T1000 (cell line): ENCODE measurements at places on chromosomes 5 and 9.

GRCh38 chr9:136759436-136760325, 1.6 kb upstream of the LCN8 start:
- no peak for DNase-seq

GRCh38 chr5:158139161-158139560, 280.2 kb upstream of the CLINT1 start:
- no peak for DNase-seq

DNA sequence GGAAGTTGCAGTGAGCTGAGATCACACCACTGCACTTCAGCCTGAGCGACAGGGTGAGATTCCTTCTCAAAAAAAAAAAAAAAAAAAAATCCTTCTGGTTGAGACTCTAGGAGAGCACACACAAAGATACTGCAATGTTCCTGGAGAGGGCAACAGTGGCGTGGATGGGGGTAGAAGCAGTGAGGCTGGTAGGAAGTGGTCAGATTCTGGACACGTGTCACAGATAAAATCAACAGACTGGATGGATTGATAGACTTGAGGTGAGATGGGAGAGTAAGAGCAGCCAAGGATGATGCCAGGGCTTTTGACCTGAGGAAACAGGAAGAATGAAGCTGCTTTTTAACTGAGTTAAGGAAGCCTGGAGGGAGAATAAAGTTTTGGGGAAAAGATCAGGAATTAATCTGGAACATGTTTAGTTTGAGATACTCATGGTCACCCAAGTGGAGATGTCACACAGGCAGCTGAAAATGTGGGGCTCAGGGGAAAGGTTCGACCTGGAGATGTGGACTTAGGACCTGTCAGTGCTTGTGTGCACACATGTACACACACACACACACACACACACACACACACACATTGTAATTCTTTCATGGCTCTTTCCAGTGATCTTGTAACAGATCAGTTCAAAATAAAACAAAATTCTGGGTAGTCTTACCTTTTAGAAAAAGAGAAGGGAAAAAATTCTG, 88.1 kb downstream of the FANCC start:
- DNase-seq = no peak

DNA sequence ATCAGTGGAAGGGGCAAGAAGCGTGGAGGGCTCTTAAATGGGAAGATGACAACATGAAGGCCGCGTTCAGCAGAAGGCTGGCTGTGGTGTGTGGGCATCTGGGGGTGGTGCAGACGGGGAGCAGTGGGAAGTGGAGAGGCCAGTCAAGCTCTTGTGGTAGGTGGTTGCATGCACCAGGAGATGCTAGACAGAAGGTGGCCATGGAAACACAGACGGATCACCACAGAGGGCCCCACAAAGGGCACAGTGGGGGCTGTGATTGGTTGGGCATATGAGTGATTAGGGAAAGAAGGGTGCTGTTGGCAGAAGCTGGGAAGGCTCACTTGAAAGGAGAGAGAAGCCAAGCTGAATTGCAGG, 14.7 kb downstream of the MTMR12 start:
- no peak for DNase-seq

GRCh38 chr9:122332644-122333043, 38.2 kb upstream of the PTGS1 start:
- no peak for DNase-seq

DNA sequence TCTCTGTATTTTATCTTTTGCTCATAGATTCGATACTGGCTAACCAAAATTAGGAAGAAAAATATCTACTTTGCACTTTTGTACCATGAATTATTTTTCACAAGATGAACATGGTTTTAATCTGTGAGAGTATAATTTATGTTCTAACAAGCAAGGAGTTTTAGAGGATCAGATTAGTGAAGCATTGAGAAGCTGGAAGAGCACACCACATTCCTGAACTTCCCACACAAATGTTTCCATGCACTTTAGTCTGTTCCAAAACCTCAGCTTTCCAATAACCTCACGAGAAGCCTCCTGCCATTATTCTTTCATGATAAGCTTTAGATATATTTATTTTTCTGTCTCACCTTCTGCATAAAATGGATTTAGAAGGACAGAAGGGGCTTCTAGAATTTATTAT, 98.7 kb upstream of the MPDZ start:
- DNase-seq = no peak

DNA sequence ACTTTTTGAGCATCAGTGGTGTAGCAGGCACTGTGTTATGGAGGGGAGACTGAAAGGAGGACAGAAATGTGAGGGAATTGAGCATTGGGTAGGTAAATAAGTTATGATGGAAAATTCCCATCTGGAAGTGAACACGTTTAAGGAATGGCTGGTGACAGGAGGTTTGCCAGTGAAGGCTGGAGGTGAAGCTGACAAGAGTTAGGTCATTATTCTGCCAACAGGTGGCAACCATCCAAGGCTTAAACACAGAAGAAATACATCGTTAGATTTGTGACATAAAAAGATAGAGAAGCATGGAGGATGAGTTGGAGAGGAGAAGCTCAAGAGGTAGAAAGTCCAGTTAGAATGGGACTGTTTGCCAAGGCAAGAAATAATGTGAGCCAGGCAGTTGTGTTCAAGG, 455.3 kb upstream of the SGCD start:
- no peak for DNase-seq

- no peak for DNase-seq
Measured at GRCh38 chr5:53073348-53073747, 36.2 kb downstream of the MOCS2 start.

DNA sequence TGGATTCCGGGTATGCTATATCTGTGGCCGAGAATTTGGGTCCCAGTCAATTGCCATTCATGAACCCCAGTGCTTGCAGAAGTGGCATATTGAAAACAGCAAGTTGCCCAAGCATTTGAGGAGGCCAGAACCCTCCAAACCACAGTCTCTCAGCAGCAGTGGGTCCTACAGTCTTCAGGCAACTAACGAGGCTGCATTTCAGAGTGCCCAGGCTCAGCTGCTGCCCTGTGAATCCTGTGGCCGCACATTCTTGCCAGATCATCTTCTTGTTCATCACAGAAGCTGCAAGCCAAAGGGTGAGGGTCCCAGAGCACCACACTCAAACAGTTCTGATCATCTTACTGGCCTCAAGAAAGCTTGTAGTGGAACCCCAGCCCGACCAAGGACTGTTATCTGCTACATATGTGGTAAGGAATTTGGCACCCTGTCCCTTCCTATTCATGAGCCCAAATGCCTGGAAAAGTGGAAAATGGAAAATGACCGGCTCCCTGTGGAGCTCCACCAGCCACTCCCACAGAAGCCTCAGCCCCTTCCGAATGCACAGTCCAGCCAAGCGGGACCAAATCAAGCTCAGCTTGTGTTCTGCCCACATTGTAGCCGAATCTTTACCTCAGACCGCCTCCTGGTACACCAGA, 23.0 kb downstream of the ZNF474 start:
- DNase-seq = no peak

DNA sequence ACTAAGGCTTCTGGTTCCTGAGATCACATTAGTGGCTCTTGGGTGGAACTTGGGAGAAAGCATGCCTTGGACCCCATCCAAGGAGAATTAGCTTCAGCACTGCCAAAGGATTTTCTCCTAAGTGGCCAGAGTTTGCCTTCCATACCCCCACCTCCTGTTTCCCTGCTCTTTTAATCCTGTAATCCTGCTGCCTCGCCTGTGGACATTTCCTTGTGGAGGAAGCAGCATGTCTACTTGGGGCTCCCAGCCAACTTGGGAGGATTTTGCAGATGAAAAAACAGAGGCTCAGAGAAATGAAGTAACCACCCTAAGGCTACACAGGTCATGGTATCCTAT, 1.6 kb downstream of the ARSI start:
- no peak for DNase-seq

DNA sequence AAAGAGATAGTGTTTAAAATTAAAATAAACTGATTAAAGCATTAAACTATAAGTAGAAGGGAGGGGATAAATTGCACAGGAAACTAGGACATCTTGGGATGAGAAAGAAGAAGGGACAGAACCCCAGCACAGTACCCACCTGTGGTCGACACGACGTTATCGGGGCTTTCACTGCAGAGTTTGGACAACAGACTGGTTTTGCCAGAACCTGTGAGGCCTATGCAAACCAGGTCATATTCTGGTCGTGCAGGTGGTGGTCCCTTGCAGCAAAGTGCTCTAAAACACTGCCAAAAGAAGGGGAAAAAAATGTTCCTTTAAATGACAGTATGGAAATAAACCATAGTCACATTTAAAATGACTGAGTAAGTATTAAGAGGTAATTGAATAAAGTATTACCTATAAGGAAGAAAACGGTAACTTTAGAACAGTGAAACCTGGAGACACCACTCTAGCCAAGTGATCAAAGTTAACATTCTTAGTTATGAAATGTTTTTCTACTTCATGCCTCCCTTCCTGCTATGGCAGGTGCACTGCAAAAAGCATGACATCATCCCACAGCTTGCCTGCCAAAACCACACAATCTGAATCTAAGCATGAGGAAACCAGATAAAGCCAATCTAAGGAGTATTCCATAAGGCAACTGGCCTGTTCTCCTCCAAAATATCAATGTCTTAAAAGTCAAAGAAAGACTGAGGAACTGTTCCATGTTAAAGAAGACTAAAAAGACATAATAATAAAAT, 138.6 kb downstream of the ARL15 start:
- no peak for DNase-seq

GRCh38 chr5:2168601-2169429, 286.1 kb upstream of the IRX4 start:
- DNase-seq = no peak

DNA sequence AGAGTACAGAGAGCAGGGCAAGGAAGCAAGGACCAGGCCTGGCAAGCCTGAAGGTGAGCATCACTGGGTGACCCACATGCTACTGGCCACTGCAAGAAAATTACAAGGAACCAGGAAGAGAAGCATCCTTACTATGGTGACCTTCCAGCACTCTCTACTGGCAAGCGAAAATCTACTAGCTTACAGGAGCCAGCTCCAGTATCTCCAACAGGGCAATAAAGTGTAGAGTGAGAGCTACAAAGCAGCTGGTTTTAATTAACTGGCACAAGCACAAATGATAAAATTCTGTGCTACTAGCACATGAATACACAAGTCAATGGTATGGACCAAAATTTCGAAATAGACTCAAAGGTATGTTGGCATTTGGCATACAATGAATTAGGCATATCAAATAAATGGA, 113.3 kb upstream of the CAST start:
- no peak for DNase-seq

DNA sequence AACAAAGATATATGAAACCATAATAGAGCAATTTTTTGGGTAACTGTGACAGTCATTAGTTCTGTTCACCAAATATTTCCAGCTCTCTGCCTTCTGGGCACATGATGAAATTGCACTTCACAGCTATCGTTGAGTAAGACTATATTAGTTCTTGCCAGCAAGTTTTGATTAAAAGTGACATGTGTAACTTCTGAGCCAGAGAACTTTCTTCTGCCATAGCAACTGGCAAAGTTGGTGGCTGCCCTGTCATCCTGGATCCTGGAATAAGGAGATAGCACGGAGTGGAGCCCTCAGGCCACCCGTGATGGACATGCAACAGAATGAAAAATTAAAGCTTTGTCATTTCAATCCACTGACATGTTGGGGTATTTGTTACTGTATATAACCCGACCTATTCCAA, 194.4 kb upstream of the VCAN start:
- no peak for DNase-seq

DNA sequence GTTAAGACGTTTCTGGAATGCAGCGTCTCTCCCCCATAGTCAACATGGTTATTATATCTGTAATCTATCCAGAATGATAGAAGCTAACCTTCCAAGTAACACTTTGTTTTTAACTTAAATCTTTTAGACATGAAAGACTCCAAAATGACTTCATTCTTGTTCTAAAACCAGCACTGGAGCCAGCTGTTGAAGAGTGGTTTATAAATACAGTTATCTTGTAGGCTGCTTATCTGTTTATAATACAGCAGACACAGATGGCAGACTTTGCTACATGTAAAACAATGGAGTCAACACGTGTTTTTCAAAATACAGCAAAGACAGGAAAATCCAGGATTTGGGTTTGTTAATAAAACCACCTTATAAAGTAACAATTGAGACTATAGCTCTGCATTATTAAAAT, 48.8 kb upstream of the RETREG1 start:
- DNase-seq = no peak

DNA sequence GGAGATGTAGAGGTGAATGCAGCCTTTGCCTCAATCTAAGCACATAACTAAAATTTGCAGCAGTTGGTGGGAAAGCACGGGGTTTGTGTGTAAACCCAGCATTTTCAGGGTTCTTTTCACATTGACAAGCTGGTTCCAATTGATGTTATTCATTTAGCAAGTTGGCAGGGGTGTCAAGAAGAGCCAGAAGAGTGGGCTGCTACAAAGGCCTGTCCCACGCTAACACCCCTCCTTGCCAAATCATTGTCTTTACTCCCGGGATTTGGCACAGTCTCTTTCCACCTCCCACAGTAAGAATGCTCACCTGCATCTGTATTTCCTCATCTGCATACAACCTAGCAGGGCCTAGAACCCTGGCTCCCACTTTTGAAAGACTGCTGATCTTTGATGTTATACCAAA, 11.8 kb downstream of the RGMB start:
- no peak for DNase-seq

GRCh38 chr5:132470010-132470392, 20.6 kb downstream of the IRF1 start:
- DNase-seq = no peak

- no peak for DNase-seq
Measured at GRCh38 chr5:180049185-180049548, 22.4 kb downstream of the RNF130 start.

GRCh38 chr9:79812099-79812498, 240.3 kb downstream of the TLE4 start:
- DNase-seq = no peak

DNA sequence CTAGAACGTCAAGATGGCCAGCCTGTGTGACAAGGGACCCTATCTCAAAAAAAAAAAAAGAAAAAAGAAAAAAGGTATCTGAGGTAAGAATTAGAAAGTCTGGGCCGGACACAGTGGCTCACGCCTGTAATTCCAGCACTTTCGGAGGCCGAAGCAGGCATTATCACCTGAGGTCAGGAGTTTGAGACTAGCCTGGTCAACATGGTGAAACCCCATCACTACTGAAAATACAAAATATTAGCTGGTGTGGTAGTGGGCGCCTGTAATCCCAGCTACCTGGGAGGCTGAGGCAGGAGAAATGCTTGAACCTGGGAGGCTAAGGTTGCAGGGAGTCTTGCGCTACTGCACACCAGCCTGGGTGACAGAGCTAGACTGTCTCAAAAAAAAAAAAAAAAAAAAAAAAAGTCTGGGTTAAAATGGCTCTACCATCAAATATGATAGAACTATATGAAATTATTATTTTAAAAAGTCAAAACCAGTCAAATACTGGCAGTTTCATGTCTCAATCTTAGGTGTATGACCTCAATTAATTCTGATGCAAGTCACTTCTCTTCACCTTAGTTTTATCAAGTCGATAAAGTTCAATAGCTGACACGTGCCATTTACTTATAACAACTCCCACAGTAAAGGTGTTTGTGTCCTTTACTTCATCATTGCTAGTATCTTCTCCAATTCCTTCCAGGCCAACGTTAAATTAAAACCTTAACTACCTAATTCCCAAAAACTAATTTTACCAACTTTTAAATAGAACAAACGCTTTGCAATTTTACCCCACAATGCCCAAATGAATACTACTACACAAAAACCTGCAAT, 1.1 kb downstream of the RPS23 start:
- DNase-seq = no peak
